ENCODE measurements at places on chromosomes 11 and 22.
A peak's percentile ranks its signal among the peaks of the same experiment; 100 is the strongest.

GRCh38 chr22:36929621-36930020 lies 16.2 kb downstream of the CSF2RB start:
- DNase-seq: no peak

- no peak for DNase-seq
Observed at GRCh38 chr11:73428227-73428626, 52.0 kb downstream of the RELT start.

- DNase-seq: no peak
Observed at GRCh38 chr11:116136987-116137674, 632.9 kb upstream of the CADM1 start.

- DNase-seq: no peak
Observed at GRCh38 chr11:10856689-10857458, 979 bp downstream of the ZBED5 start.

GRCh38 chr11:19050281-19050680 lies 10.2 kb downstream of the MRGPRX2 start:
- no peak for DNase-seq

DNA sequence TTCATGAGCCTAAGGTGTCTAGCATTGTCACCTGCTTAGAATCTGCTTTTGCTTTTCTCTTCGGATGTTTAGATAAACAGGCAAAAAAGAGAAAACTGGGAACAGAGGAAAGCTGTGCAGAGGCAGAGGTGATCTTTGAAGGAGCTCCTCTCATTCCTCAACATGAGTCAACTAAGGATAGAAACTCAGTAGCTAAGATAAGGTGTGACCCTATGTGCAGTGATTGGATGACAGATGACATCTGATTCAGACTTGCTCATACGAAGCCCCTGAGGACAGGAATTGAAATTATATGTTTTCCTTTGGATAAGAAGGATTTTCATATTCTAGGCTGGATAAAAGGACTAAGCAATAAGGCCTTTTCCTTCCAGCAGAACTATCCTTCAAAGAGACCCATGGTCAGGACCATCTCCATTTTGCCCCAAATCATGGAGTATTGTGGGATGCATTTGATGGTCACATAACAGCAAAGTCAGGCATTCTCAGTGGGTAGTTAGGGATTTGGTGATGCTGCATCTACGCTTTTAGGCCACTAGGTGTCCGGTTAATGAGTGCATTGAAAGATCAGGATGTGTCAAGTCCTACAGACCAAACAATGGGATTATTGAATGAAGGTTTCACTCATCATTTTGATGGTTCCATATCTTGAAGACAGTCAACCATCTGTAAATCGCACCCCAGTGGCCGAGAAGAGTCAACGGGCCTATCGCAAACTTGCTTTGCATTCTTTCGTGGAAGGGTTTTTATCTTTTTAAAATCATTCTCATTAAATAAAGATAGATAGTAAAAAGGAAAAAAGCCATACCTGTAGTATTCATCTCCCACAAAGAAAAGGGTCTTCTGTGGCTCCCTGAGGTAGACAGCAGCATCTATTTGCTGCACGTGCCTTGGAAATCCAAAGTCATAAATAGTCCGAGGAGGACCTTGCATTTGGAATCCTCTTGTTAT lies 32.2 kb downstream of the MMP20 start:
- no peak for DNase-seq

DNA sequence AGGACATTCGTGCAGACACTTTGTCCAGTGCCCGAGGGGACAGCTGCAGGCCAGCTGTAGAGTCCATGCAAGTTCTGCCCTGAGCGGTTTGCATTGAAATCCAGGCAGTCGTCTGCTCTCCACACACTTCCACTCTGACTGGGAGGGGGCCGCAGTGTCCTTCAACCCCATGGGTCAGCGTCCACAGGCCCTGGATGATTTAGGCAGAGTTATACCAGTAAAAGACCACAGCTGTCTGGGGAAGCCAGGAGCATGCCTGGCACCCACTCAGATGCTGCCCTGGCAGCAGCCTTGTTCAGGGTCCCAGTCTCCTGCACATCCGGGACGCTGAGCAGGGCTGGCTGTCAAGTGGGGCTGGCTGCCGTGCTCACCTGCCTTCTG lies 26.5 kb downstream of the KRTAP5-5 start:
- DNase-seq: no peak

GRCh38 chr11:95505927-95506426 lies 275.0 kb upstream of the SESN3 start:
- DNase-seq: no peak

- no peak for DNase-seq
Observed at GRCh38 chr11:128285321-128285720, 302.0 kb downstream of the ETS1 start.

- DNase-seq: no peak
Observed at GRCh38 chr11:92138296-92138695, 86.3 kb upstream of the FAT3 start.

GRCh38 chr22:40498420-40499208 lies 128.2 kb downstream of the SGSM3 start:
- no peak for DNase-seq

DNA sequence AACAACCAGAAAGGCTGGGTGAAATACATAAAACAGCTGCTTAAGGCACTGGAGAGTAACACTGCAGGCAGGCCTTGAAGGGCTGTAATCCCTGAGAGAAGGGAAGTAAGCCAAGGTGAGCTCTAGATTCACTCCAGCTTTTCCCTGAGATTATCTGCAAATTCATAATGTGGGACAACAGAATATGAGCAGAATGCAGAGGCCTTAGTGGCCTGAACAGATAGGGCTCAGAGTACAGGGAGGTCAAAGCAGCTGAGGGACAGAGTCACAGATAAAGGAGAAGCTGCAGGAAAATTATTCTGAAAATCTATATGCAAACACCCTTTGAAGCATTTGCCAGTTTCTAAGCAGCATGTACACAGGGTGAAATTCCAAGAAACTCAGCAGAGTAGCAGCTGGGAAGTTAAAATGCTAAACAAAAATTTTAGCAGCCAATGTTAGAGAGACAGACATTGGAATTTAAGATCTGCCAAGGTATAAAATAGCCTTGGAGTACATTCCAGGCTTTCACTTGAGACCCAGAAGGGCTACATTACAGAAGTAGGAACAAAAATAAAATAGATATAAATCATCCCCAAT lies 48.1 kb upstream of the CWF19L2 start:
- no peak for DNase-seq

- no peak for DNase-seq
Observed at GRCh38 chr11:68463714-68464113, 3.2 kb downstream of the PPP6R3 start.

DNA sequence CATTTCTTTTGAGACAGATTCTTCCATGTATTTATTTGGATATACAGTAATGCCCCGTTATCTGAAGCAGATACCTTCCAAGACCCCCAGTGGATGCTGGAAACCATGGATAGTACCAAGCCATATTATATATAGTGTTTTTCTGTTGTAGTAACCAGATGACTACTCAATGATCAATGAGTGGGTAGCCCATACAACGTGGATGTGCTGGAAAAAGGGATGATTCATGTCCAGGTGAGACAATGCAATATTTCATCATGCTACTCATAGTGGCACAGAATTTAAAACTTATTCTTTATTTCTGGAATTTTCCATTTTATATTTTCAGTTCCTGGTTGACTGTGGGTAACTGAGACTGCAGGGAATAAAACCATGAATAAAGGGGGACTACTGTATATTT lies 427.5 kb downstream of the METTL15 start:
- no peak for DNase-seq

GRCh38 chr11:115085461-115086210 lies 407.3 kb downstream of the NXPE2 start:
- no peak for DNase-seq

- DNase-seq: no peak
Observed at GRCh38 chr22:46359362-46359761, 23.8 kb downstream of the TRMU start.

GRCh38 chr11:77036398-77036797 lies 2.2 kb downstream of the B3GNT6 start:
- DNase-seq: no peak

- DNase-seq: no peak
Observed at GRCh38 chr11:96567667-96568066, 177.9 kb downstream of the JRKL start.

- no peak for DNase-seq
Observed at GRCh38 chr11:8674859-8675258, 7.6 kb downstream of the TRIM66 start.

DNA sequence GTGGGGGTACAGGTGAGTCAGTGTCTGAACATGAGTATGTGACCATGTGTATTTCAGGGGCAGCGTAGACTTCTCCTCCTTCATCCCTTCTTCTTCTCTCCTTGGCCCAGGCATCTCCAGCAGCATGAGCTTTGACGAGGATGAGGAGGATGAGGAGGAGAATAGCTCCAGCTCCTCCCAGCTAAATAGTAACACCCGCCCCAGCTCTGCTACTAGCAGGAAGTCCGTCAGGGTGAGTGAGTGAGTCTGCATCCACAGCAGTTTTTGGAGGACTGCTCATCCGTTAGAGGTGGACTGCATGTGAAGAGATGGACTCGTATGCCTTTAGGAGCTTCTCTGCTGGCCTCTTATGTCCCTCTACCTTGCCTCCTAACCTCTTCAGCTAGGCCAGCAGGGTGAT lies 15.6 kb downstream of the TUB start:
- no peak for DNase-seq

- no peak for DNase-seq
Observed at GRCh38 chr11:62930157-62930556, 9.0 kb upstream of the CHRM1 start.

GRCh38 chr22:27825174-27825573 lies 23.6 kb upstream of the MN1 start:
- no peak for DNase-seq

GRCh38 chr11:111870886-111871692 lies at the start of gene ALG9:
Gene ALG9 (minus strand): TSS chr11:111871581. CDS start chr11:111871482, 99 bp downstream.
- DNase-seq: peak; percentile 76

GRCh38 chr11:126647735-126648134 lies 292.2 kb downstream of the ST3GAL4 start:
- DNase-seq: no peak

DNA sequence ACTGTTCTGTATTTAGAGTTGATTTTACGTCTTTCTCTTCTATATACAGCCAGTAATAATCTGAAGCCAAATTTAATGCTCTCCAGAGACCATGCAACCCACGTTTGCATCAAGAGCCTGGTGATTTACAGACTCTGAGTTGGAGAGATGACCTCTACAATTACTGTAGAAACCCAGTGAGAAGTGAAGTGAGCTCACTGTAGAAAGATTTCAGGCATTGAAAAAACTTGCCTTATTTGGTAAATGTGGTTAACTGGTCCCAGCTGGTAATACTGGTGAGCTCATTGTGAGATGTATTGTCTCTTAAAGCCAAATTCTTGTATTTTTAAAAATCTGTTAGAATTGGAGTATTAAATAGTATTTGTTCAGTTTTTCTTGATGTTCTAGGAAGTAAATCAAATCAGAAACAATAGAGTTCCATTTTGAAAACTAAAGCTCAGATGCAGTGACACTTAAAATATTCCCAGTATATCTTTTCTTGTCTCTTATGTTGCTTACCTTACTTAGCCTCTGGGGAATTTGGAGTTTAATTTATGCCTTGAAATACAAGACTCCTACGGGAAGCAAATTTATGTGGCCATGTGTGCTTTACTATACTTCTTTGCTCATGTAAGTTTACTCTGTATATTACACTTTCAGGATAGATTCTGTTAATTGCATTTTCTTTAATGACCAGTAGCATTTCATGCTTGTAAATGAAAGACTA lies 189.9 kb downstream of the ARHGAP42 start:
- no peak for DNase-seq

DNA sequence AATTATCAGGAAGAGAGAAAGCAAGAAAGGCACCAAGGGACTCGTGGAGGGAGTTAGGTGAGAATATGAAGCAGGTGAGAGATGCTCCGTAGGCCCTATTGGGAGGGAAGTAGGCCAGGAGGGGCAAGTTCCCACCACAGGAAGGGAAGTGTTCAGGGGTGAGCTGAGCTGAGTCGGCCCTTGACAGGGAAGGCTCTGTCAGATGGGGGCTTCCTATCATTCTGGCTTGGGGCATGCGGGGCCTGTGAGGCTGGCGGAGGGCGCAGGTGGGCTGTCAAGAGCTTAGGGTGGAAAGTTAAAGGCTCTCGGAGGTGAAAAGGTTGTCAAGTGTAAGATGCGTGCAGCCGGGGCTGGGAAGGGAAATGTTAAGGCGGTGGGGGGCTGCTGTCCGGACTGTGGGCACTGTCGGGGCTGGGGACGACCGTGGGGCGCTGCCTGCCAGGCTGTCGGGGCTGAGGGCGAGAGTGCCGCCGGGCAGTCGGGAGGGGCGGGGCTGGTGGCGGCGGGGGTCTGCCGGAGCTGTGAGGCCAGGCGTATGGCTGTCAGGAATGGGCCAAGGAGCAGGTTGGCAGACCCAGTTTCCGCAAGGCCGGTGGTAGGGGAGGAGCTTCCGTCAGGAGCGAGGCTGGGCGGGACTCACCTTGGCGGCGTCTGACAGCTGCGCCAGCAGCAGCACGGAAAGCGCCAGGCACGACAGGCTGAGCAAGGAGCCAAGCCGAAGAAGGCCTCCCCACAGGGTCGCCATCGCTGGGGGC lies 496 bp downstream of the TMEM9B start:
- peak; percentile 69 for DNase-seq

GRCh38 chr11:73921180-73921579 lies 29.6 kb upstream of the DNAJB13 start:
- no peak for DNase-seq

DNA sequence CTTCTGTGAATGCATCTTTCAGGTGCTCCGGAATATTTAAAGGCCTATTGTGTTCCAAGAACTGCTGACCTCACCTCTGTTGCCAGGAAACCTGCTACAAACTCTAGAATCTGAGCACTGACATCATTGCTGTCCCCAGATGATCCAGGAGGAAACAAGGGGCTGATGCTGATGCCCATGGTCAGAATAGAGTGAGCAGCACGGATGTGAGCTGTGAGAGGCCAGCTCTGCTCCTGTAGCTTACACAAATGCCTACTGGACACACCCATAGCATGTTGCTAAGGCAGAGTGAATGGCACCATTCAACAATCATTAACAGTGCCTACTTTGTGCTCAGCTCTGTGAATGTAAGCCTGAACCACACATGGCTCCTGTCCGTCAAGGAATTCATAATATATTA lies 276.7 kb upstream of the API5 start:
- DNase-seq: no peak

GRCh38 chr11:134278356-134278755 lies 2.2 kb downstream of the GLB1L3 start:
- DNase-seq: no peak

GRCh38 chr22:50218153-50218995 lies 17.6 kb downstream of the SELENOO start:
- no peak for DNase-seq

DNA sequence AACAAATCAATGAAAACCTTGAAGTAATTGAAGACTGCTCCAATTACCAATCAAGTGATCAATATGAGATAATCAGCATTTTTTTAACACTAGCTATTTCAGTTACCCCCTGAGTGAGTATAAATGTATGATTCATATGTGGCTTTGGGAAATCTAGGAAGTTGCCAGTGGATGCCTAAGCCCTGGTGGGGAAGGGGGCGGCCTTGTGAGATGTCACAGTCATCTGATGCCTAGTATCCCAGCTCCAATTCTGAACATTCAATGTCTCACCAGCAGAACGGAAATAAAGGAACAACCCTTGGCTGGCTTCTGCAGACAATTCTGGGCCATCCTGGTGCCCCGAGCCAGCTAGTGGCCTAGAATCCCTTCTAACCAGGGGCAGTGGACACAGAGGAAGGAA lies 58.5 kb upstream of the TIMP3 start:
- DNase-seq: no peak
